ENCODE measurements at places on chromosomes 13 and 19.

DNA sequence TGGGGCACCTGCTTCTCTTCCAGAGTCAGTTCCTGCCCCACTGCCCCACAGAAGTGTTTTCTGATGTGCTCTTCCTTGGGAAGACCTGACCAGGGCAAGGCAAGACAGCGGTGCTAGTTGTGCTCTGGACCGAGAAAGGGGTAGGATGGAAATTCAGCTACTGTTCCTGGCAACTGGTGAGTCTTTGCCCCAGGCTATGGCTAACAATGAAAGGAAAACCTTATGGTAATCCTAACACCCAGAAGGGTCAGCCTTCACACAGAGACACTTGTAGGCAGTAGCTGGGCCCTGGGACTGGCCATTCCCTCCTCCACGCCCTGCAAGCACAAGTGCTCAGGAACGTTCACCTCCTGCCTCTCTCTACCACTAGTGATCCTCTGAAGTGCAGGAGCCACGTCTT is 9.6 kb upstream of the CYSLTR2 start:
- no peak for DNase-seq

GRCh38 chr13:98999639-98999952 is 21.7 kb upstream of the DOCK9 start:
- DNase-seq = no peak

GRCh38 chr19:46454244-46454643 is 17.1 kb downstream of the PNMA8A start:
- no peak for DNase-seq

- DNase-seq = no peak
Observed at GRCh38 chr13:33472446-33472845, 186.9 kb upstream of the STARD13 start.

- no peak for DNase-seq
Observed at GRCh38 chr19:10945264-10945663, 15.6 kb upstream of the SMARCA4 start.

DNA sequence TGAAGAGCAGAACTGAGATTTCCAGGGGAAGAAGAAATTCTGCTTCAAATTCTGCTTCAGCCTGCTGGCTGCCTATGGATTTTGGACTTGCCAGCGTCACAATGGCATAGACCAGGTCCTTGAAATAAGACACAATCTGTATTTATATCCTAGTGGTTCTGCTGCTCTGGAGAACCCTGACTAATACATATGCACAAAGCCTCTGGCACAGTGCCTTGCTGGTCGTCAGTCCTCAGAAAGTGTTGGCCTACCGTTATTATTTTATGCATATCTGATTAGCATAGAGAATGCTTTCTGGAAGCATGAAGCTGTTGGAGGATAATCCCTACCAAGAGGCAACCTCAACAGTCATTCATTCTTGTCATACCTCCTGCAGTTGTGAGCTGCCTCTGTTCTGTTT is 213.7 kb downstream of the B3GLCT start:
- DNase-seq = no peak

- no peak for DNase-seq
Observed at GRCh38 chr13:42964761-42965161, 27.3 kb downstream of the EPSTI1 start.

DNA sequence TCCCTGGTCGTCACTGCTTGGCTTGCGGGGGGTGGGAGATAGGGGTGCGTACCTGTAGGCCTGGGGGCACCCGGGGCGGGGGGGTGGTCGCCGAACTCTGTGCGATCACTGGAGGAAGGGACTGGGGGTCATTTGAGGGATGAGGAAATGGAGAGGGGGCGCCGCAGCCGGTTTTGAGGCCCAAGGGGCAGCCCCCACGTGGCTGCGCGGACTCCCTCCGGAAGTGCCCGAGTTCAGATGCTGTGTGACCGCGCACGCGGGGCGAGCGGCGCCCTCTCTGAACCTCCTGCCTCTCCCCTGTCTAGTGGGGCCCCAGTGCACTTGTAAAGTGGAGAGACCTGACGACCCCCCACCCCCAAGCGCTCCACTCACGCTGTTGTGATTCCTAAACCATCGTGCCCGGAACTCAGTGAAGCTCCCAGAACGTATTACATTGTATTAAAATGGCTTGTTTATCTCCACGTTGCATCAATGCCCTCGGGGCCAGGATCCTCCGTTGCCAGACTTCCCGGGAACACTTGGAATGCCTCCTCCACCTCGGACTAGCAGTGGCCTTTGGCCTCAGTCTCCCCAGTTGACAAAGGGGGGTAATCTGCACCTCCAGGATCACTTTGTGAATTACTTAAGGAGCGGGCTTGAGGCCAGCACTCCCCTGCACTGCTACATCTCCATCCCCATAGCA is 3.0 kb upstream of the NANOS3 start:
- no peak for DNase-seq

DNA sequence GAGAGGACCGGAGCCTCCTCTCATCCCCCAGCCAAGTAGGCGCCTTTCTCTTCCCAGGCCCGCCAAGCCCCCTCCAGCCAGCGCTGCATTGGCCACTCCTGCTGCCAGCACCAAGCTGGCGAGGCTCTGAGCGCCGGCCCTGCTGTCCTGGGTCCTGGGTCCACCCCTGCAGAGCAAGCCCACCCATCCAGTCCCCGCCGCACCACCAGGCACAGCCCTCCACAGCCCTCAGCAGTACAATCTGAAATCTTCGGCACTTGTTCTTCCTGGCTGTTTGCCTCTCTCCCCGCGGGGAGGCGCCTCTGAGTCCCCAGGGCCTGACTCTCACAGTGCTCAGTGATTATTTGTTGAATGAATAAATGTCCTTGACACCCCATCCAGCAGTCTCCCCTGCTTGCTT is 236.4 kb upstream of the SGCG start:
- DNase-seq = no peak

- DNase-seq = no peak
Observed at GRCh38 chr13:78762825-78763224, 103.9 kb upstream of the OBI1 start.

DNA sequence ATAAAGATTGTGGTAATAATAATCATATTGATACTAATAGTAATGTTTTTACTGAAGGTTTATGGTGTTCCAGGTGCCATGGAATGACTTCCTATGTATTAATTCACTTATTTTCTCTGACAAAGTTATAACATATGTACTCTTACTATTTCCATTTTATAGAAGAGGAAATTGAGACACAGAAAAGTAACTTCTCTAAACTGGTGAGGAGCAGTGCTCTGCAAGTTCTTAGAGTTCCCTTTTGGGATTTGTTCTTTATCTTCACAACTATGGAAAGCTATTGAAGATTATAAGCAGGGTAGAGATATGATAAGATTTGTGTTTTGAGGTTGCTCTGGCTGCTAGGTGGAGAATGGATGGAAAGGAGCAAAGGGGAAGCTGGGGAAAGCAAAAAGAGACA is 83.9 kb upstream of the OLFM4 start:
- DNase-seq = no peak

GRCh38 chr19:13795595-13796300 is 505 bp downstream of the ZSWIM4 start:
- DNase-seq = no peak

GRCh38 chr13:78376822-78377221 is 226.5 kb downstream of the POU4F1 start:
- DNase-seq = no peak

DNA sequence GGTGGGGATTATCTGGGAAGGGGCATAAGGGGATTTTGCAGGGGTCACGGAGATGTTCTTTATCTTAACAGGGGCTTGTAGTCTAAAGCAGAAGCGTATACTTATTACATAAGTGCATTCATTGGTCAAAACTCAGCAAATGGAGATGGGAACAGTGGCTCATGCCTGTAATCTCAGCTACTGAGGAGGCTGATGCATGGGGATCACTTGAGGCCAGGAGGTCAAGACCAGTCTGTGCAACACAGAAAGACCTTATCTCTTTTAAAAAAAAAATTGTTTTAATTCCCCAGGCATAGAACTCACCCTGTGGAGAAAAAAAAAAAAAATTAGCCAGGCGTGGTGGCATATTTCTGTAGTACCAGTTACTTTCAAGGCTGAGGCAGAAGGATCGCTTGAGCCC is 18.9 kb downstream of the FAM187B start:
- no peak for DNase-seq

DNA sequence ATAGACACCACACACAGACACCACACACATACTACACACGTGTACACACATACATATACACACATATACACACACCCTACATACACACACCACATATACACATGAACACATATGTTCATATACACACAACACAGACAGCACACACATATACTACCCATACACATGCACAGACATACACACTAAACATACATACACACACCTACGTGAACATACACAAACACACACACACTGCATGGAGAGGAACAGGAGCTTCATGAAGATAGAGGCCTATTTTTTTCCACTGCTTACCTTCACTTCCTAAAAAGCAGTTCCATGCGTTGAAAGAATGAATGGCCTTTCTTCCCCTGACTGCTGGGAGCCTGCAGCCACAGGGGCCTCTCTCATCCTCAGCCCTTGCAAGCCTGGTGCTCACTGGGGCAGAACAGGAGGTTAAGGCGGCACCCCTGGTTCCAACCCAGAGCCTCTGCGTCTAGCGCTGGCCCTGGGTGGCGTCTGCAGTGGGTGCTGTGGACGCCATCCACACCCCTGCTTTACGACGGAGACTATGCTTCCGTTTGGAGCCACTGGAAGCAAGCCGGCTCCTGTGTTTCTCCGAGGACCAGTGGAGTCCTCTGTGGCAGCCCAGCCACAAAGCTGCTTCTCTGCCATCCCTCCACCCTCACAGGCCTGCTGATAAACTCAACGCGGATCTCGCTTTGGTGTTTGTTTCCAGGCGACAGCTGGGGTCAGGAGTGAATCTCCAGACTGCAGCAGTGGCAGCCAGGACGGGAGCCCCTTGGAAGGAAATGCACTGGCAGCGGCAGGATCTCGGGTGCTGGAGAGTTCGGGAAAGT is 1.9 kb upstream of the RASA3 start:
- no peak for DNase-seq

GRCh38 chr13:45473627-45474026 is 8.9 kb downstream of the COG3 start:
- no peak for DNase-seq

GRCh38 chr13:96214824-96215445 is 125.0 kb downstream of the HS6ST3 start:
- no peak for DNase-seq

All from effector CD8-positive, alpha-beta T cell (primary cell).